ENCODE measurements at places on chromosomes 16 and 17.

DNA sequence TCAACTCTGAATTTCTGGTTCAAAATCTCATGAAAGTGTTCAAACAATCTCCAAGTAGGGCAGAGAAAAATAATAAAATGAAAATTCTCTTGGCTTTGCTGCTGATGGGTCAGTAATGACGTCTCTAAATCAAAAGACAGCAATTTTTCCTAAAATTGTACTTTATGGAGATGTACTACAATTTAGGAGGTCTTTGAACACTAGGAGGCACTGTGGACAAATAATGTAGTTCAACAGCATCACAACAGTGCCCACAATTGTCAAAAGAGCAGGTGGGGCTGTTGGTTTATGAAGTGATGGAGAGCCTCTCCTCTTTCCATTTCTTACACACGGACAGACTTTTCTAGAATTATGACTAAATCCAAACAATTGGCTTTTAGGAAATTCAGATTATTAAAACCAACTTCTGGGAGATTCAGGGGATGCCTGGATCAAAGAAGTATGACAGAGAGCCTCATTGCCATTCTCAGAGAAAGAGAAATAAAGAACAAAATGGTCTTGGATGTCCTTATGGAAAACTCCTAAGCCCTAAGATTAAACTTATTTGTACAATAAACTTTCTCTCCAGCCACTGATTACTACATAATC is 23.8 kb downstream of the EZH1 start:
- peak; percentile 65 for DNase-seq

DNA sequence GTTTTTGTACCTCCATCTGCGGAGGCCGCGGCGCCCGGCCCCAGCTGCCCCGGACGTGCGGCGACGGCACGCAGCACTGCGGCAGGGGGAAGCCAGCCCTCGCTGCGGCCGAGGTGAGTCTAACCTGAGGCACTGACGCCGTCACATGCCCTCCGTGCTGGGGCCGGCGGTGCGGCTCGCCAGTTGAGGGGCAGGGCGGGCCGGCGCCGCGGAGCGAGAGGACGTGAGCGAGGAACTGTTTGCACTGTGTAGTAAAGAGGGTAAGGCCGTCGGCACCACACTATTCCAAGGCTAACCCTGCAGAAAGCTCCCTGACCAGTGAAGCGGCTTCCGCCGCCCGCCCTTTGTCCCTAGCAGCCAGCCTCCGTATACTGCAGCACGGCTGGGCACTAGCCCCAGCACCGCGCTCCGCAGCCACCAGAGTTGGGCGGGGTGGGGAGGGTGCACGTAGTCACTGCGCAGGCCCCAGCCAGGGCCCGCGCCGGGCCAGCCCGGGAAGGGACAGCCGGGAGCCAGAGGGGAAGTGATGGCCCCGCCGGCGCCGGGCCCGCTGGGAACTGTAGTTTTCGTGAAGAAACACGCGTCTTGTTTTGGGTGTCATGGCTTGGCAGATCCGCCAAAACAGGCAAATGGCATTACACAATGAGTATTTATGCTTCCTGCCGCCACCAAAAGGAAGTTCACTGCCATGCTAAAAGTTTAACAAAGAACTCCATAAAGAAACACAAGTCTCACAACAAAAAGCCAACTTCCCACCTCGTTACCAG is 580 bp upstream of the KANSL1 start:
- peak; percentile 97 for DNase-seq

DNA sequence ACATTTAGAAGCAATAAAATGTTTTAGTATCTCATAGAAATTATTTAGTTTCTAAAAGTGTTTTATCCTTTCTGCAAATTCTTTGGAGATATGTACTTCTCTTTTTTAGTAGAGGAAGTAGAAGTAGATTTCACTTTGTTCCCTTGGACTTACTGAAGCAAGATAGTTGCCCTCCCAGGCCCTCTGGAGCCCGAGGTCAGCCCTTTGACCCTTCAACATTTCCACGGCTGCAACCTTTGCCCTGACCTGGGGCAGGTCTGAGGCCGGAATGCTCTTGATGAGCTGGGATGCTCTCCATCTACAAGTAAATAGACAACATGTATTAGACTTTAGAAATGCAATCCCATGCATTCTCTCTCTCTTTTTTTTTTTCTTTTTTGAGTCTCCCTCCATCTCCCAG is 167.5 kb downstream of the CDK5R1 start:
- DNase-seq: no peak

DNA sequence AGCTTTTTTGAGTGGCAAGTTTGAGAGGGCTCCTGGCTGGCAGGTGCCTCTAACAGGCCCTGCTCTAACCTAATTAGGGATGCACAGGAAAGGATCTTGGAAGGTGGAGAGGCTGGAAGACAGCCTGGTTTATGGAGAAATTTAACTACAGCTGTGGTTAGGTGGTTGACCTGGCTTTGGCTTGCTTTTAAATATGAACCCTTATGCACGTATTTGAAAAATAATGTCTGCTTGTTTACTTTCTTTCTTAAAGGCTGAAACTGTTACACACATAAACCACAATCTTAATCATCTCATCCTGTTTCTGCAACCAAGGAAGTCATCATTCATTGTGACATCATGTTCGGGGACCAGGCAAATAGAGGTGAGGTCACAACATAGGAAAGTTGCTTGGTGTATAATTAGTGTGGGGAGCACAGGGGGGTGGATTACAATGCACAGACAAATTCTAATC is 23.1 kb upstream of the DHRS13 start:
- peak; percentile 91 for DNase-seq

GRCh38 chr16:18805257-18805773 is 4.0 kb upstream of the ARL6IP1 start:
- no peak for DNase-seq

DNA sequence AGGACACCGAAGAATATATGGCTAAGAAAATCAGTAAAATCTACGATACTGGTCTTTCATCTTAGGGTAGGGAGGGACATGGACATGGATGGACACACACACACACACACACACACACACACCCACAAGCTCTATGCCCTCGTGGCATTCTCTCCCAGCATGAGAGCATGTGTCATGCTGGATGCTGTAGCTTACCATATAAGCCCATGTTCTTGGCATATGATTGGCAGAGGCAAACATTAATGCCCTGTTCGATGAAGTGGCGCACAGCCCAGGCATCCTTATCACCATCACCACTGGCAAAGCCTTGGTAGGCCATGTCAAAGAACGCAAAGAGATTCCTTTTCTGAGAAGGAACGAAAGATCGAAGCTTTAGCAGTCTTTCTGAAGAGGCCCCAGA is 17.6 kb downstream of the GOT2 start:
- no peak for DNase-seq

DNA sequence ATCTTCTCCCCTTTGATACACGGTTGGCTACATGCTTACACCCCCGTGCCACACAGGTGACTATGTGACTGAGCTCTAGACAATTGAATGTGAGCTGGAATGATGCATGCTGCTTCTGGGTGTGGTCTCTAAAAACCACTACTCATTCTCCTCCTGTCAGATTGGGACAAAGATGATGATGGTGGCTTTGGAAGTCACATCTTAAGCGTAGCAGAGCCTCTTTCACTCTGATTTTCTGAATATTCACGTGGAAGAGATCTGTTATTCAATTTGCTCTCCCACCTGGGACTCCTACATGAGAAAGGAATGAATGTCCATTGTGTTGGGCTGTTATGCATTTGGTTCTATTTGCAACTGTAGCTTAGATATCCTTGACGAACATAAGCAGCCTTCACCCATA is 763.6 kb upstream of the EEF2KMT start:
- DNase-seq: no peak

DNA sequence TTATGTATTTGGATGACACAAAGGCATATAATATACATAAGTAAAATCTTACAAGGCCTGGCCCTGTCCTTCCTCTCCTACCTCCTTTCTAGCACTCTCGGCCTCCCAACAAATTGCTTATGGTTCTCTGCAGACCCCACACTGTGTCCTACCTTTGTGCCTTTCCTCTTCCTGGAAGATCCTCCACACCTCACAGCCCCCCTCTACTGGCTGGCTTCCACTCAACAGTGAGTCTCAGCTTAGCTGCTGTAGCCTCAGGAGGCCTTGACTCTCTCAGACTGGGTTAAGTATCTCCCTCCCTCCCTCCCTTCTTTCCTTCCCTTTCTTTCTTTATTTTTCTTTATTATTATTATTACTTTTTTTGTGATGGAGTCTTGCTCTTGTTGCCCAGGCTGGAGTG is 8.3 kb upstream of the SLC52A1 start:
- DNase-seq: no peak

DNA sequence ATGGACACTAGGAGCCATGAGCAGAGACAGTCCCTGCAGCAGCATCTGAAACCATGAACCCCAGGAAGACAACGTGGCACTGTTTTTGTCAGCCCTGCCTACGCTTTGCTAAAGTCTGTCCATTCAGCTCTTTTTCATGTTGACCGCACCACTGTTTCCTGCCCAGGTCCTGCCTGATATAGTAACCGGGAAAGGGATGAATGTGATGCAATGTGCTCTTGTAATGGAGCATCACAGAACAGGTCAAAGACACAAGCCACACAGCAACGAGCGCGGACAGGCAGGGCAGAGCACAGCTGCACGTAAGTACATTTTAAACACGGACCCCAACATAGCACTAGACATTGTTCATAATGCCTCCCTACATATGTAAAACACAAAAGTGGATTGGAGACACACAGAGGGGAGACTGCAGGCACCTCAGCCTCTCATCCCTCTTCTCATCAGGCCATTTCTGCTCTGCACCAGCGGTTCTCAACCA is 16.9 kb upstream of the TNFRSF13B start:
- no peak for DNase-seq

- no peak for DNase-seq
These were observed 154.7 kb downstream of the ZNF423 start for GRCh38 chr16:49701065-49701685.

- no peak for DNase-seq
These were observed 3.1 kb downstream of the FAAP100 start for GRCh38 chr17:81549031-81549557.

GRCh38 chr17:46915596-46915995 is 7.4 kb upstream of the GOSR2 start:
- DNase-seq: no peak
